ENCODE measurements at places on chromosomes 5 and 9. TPM values are rescaled to one million over a fixed set of nuclear protein-coding genes. Genes with fewer than 3 reads are reported as not detected.

Gene RASGEF1C
- 0.17 TPM for total RNA-seq

Gene ADGRD2
- total RNA-seq: not detected

Gene HAVCR1
- not detected for total RNA-seq

Gene PCDHGA12
- not detected for total RNA-seq

Gene TSTD2
- 19.7 TPM for total RNA-seq

Gene ADAMTS16
- 3.4 TPM for total RNA-seq

Gene DAB2IP
- total RNA-seq: 19.1 TPM

Gene ANXA2R
- total RNA-seq: 8.0 TPM

Gene RACK1
- 2,696 TPM for total RNA-seq

Gene C6
- not detected for total RNA-seq

Gene ERMP1
- total RNA-seq: 4.1 TPM

Gene CBY3
- total RNA-seq: not detected

Gene SAXO1
- total RNA-seq: not detected

Gene PLAC8L1
- total RNA-seq: not detected

Gene OTP
- total RNA-seq: not detected

Gene GPX3
- not detected for total RNA-seq

Gene ZDHHC21
- total RNA-seq: 11.1 TPM

Data from A172 (cell line).